ENCODE measurements at places on chromosomes 1 and 21.
A peak's percentile ranks its signal among the peaks of the same experiment; 100 is the strongest.

- DNase-seq = no peak
These were observed 4.7 kb downstream of the C1orf174 start for GRCh38 chr1:3895279-3895950.

DNA sequence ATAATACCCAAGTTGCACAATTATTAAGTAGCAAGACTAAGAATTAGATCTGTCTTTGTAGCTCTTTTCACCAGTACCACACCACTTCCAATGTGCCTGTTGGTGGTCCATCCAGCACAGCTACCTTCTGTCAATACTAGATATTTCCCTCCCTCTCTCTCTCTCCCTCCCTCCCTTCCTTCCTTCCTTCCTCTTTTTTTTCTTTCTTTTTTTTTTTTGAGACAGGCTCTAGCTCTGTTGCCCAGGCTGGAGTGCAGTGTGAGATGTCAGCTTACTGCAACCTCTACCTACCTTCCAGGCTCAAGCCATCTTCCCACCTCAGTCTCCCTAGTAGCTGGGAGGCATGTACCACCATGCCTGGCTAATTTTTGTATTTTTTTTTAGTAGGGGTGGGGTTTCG, 21.1 kb downstream of the KPNA6 start:
- no peak for DNase-seq

GRCh38 chr1:245301162-245301580, 146.4 kb downstream of the KIF26B start:
- DNase-seq = no peak

GRCh38 chr1:22174446-22175220, 31.7 kb upstream of the WNT4 start:
- DNase-seq = no peak

DNA sequence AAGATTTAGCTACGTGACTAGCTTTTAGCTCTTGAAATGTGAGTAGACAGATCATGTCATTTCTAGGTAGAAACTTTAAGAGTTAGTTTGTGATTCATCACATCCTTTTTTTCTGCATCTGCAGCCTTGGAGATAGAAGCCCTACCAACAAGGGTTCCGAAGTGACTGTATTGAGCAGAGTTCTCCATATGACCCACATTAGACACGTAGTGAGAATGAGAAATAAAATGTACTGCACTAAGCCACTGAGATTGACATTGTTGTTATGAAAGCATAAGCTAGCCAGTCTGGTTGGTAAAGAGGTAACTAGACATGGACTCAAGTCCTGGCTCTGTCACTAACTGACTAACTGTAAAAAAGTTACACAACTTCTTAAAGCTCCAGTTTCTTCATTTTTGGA, 296.1 kb downstream of the PDE4B start:
- no peak for DNase-seq

DNA sequence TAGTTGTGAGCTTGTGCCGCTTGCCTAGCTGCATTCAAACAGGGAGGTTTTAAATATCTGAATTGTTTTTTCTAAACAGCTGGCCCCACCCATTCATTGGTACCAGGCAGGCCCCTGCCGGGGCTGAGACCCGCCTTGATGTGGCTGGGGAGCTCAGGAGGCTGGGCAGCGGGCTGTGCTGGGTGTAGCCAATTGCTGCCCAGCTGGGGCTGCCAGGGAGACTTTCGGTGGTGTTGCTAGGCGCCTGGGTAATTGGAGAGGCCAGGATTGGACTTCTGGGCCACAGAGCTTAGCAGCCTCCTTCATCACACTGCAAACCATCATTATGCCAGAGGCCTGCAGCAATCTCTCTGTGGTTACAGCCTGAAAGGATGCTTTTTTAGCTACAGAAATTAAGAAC, 12.2 kb downstream of the RHBDL2 start:
- peak; percentile 53 for DNase-seq

GRCh38 chr1:152735648-152736047, 22.2 kb upstream of the KPRP start:
- DNase-seq = no peak

- DNase-seq = no peak
These were observed 159.7 kb downstream of the HIVEP3 start for GRCh38 chr1:41758904-41759548.

DNA sequence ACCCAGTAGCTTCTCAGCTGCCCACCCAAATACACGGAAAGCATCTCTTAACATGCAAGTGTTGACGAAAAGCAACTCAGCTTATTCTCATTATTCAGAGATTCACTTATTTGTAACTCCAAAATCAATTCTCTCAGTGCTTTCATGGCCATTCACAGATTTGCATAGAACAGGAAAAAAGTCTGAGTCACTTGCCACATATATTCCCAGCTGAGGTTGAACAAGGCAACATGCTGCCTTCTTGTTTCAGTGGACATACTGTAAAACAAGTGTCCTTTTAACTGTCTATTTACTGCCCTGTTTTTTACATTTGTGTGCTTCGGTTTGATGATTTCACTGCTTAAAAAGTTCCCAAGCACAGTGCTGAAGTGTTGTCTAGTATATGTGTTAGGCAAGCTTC, 273.0 kb downstream of the LTN1 start:
- no peak for DNase-seq

GRCh38 chr1:181028615-181029014, 5.2 kb upstream of the MR1 start:
- no peak for DNase-seq

- no peak for DNase-seq
These were observed 4.6 kb downstream of the RGS7 start for GRCh38 chr1:241352401-241352800.

DNA sequence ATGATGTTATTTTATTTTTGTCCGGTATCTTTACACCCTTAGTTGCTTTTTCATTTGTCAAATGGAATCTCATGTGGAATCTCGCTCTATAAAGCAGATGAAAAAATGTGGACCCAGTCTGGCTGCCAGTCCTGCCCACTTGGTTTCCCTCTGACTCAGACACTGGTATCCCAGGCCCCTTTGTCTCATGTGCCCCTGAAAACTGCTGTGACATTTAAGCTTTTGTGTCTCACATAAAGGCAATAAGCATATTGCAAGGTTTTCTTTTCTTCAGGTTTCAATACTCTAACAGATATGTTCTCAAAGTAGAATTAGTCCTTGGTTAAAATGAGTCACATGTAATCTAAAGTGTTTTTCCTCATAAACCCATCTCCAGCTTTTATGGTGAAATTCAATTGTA, 183.3 kb downstream of the ST6GALNAC3 start:
- DNase-seq = no peak

GRCh38 chr21:30638686-30639085, 3.7 kb downstream of the KRTAP20-2 start:
- no peak for DNase-seq

GRCh38 chr1:25959611-25960010, 38.3 kb downstream of the PAFAH2 start:
- DNase-seq = no peak

GRCh38 chr1:181416268-181416860, 67.0 kb upstream of the CACNA1E start:
- DNase-seq = no peak

DNA sequence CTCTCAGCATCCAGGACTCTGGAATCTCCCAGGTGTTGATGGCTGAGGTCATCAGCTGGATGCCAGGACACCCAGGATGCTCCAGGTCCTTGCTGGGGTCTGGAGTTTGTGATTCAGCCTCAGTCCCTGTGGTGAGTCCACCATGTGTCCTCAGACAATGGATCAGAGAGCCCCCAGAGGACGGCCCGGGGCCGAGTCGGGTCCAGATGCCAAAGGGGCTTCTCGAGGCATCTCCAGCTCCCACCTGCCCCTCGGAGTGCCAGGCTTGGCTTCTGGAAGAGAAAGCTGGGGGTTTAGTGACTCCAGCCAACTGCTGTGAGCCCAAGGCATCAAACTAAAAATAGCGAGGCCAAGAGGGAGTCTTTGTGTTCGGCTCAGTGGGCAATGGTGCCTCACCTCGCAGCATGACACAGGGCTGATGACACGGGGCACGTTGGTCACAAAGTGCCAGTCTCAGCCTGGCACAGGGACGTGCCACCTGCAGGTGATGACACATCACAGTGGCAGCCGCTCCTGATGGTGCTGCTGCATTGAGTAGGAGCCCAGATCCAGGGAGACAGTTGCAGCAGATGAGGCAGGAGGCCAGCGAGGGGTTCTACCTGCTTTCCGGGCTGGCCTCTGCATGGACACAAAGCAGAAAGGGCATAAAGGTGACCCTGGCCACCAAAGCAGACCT, 10.6 kb downstream of the PDE9A start:
- DNase-seq = peak; percentile 39

- DNase-seq = no peak
These were observed 515.5 kb downstream of the AMY1C start for GRCh38 chr1:104265163-104265562.

- DNase-seq = peak; percentile 54
These were observed 96.9 kb downstream of the PAPPA2 start for GRCh38 chr1:176559878-176560277.

GRCh38 chr1:64343823-64344190, 126.1 kb upstream of the CACHD1 start:
- DNase-seq = no peak

DNA sequence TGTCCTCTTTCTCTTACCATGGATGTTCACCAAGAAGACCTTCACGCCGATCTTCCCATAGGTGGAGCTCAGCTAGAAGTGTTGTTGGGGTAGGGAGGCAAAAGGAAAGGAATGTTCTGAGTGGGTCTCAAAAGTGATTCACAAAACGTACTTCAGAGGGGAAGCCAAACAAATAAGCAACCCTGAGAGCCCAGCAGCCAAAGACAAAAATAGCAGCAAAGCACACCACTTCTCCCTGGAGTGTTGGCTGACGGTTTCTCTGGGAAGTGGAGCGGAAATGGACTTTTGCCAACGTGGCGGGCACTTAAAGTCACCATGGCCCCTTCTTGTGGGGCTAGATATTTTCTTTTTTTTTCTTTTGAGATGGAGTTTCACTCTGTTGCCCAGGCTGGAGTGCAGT, 23.1 kb downstream of the SLC26A9 start:
- DNase-seq = no peak

DNA sequence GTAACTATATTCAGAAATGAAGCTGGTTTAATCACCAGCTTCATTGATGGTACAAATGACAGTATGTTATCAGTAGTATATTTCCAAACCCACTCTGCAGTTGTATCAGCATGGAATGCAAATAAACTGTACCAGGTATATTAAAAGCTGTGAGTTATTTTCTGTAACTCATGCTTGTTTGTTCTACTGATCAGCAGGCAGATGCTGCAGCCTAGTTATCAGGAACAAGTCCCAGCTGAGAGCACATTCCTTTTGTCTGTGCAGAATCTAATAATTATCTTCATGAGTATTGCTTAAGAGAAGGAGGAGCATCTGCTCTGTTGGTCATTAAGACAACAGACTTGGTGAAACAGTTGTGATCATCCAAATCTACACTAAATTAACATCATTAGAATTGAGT, 1331.1 kb downstream of the MRPL39 start:
- no peak for DNase-seq

GRCh38 chr1:24908591-24909259, 21.4 kb downstream of the RUNX3 start:
- no peak for DNase-seq

GRCh38 chr1:204401730-204402129, 9.9 kb downstream of the PPP1R15B start:
- no peak for DNase-seq

GRCh38 chr1:106608841-106609240, 447.6 kb upstream of the PRMT6 start:
- DNase-seq = no peak

GRCh38 chr21:44018127-44018526, 6.0 kb downstream of the TRAPPC10 start:
- DNase-seq = no peak

DNA sequence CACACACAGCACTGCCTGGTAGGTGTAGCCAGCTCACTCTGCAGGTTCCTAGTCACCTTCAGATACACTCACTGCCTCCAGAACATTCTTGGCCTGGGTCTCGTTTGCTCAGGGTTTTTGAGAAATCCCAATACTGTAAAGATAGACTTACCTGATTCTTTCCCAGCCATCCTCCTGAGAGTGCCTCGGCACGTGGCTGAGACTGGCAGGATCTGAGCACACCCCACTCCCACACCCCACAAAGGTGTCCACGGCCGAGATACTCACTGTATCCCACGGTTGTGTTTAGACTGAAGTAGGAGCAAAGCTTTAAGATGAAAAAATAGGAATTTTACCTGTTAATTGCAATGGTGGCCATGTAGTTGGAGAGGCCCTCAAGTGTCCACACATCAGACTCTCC, 33.4 kb downstream of the SNAP47 start:
- no peak for DNase-seq

GRCh38 chr21:32372755-32373154, 20.1 kb downstream of the URB1 start:
- no peak for DNase-seq

GRCh38 chr21:44052071-44052829, 40.1 kb downstream of the TRAPPC10 start:
- DNase-seq = no peak

DNA sequence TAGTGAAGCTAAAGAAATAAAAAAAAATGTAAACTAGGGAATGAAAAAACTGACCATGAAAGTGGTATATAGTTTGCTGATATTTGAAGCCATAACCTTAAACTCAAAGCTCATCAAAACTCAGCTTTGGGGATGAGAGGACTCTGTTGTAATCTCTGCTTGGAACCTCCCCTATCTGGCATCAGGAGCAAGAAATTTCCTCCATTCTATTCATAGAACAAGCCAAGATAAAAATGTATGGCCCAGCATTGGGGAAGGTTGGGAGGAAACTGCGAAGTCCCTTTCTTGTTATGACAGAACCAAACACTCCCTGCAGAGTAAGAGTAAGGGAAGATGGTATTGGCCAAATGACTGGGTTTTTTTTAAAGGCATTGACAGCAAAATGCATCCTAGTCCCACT, 35.6 kb downstream of the MCOLN2 start:
- DNase-seq = no peak

DNA sequence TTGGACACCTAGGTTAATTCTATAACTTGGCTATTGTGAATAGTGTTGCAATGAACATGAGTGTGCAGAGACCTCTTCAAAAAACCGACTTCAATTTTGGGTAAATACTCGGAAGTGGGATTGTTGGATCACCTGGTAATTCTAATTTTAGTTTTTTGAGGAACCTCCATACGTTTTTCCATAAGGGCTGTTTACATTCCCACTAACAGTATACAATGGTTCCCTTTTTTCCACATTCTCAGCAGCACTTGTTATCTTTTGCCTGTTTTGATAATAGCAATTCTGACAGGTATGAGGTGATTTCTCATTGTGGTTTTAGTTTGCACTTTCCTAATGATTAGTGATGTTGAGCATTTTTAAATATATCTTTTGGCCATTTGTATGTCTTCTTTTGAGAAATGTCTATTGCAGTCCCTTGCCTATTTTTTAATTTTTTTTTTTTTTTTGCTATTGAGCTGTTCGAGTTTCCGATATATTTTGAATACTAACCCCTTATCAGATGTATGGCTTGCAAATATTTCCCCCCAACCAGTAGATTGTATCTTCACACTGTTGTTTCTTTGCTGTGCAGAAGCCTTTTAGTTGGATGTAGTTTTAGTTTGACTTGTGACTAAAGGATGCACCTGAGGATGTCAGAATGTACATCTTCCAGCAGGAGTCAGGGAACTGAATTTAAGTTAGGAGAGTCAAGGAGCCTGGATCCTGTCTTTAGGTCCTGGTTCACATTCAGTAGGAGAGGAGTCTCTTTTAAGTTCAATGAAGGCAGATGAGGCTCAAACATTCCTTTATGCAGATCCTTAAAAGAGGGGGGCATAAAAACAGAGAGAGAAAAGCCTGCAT, 120.0 kb downstream of the S1PR1 start:
- DNase-seq = no peak

- no peak for DNase-seq
These were observed 14.5 kb upstream of the AXDND1 start for GRCh38 chr1:179351281-179351680.

All from SW480 (cell line).